ENCODE measurements at places on chromosomes 6 and 20.

GRCh38 chr6:2909718-2910117 lies 6.6 kb upstream of the SERPINB9 start:
- no peak for DNase-seq

- DNase-seq = no peak
These were observed 10.4 kb upstream of the SNPH start for GRCh38 chr20:1255675-1256074.

GRCh38 chr20:3071610-3072529 lies at the start of gene OXT:
Gene OXT (plus strand): TSS chr20:3071620. CDS start chr20:3071656, 36 bp downstream.
- no peak for DNase-seq

DNA sequence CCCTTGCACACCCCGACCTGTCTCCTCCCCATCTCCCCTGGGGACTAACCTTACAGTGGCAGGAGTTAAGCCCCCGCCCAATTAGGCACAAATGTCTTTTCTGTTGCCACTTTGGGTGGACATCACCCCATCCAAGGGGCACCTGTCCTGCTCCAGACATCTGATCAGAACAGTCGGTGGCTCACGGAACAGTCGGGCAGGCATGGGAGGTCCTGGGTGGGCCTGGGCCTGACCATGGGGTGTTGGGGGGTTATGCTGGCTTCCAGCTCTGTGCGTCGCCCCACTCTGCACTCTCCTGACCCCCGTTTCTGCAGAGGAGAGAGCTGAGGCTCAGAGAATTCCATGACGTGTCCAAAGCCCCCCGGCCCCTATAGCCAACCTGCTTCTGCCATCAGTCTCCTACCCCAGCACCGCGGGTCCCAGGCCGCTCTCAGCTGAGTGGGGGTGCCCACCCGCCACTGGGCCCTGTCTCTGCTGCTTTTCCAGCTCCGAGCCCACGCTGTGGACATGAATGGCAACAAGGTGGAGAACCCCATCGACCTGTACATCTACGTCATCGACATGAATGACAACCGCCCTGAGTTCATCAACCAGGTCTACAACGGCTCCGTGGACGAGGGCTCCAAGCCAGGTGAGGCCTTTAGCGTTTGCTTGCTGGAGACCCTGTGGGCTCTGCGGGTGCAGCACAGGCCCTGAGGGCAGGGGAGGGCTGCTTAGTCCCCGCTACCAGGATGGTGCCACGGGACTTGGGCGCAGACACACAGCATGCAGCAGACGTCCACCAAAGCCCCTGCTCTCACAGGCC lies 213.2 kb downstream of the TAF4 start:
- no peak for DNase-seq

DNA sequence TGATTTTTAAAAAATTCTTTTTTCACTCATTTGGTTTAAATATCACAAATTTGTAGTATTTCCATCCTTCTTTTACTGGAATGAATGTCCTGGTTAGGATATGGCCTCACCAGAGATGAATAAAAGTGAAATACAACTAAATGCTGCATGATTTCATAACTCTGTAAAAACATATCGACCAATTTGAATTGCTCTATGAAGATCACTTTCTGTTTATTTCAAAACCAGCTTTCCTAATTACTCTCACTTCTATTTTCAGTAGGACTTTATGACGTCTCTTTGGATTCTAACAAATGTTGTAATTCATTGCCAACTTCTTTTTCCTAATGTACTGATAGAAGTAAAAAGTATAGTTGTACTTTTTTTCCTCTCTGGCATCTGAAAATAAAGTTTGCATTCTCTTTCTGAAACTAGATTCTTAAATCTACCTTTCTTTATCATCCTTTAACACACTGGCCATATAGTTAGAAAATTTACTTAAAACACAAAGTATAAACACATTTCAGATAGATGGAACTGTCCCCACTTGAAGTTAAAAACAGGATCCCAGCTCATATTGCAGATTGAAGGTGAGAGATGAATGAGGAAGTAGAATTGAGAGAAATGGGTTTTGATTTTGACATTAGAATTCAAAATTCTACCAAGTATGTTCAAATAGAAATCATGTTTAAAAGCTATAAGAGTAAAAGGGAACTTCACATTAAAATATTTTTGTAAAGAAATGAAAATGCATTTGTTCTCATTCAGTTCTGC lies 40.3 kb upstream of the IL20RA start:
- no peak for DNase-seq

DNA sequence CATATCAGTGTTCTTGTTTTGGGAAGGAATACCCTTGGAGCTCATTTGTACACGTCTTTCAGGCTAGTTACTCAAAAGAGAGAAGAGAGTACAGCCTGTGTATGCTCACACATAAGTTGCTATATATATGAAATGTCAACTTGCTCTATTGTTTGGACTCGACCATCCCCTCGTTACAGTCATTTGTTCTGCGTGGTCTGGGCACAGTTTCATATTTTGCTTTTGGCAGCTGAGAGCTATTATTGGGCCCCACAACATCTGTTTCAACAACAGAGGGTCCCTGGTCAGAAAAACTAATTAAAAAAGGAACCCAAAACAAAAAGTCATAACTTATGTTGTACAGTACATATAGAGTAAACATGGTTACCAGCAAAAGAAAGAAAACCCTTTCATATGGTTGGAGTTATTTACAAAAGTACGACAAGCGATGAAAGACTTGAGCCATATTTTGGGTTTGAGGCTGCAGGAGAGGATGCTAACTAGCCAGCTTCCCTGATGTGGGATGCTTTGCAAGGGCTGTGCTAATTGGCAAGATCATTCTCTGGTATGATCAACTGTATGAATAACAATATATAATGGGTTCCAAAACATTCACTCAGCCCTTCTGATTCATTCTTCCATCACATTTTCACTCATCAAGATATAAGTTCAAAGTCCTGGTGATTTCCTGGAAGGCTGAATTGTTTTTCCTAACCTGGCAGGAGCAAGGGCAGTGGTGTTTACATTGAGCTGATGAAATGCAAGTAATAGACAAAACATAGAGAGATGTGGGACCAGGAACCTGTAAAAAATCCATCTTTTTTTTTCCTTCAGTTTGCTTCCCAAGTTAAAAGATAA lies 137.9 kb downstream of the RPS12 start:
- no peak for DNase-seq

GRCh38 chr6:70225055-70225454 lies 77.8 kb downstream of the COL9A1 start:
- no peak for DNase-seq

- DNase-seq = no peak
These were observed 9.7 kb upstream of the DYNLRB1 start for GRCh38 chr20:34506480-34506879.

DNA sequence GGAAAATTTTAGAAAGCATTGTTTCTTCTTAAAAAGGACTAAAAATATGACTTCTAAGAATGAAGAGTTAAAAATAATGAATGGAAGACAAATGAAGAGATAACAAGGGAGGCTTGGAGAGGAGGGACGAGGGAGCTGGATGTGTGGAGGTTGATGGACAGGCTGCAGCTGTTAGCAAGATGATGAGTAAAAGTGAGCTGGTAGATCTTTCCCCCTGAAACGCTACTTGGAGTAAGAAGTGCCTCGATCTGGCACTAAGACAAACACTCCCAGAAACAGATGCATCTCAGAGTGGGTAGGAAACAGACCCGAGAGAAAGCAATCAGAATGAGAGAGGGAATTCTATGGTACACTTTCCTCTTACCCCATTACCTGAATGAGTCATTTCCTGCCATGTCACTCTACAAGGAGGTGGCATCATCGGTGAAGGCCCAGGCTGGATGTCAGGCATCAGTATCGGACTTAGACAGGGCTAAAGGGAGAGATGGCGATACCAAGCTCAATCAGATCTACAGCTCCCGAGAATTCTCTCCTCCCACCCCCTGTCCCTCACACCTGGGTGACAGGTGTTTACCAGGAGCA lies 154.1 kb upstream of the BMP2 start:
- DNase-seq = no peak

- DNase-seq = peak; percentile 93
These were observed 66.3 kb upstream of the CD93 start for GRCh38 chr20:23152308-23152892.

DNA sequence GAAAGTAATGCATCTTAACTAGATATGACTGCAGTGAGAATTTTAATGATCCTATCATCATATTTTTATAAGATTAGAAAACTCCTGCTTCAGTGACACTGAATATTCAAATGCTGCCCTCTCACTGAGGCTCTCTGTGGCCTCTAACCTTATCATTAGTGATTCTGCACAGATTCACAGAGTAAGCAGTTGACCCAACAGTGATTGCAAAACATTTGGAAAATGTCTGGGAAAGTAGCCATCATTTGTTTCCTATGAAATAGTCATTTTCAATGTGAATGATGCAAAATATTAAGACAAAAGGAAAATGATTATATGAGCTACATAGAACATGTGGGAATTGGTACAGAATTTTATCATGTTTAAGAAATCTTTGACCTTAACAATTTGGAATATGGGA lies 210.3 kb downstream of the TBX18 start:
- DNase-seq = no peak

GRCh38 chr20:37526238-37526838 lies 1.3 kb downstream of the BLCAP start:
- DNase-seq = no peak

GRCh38 chr6:148251891-148252290 lies 90.7 kb upstream of the SASH1 start:
- no peak for DNase-seq

DNA sequence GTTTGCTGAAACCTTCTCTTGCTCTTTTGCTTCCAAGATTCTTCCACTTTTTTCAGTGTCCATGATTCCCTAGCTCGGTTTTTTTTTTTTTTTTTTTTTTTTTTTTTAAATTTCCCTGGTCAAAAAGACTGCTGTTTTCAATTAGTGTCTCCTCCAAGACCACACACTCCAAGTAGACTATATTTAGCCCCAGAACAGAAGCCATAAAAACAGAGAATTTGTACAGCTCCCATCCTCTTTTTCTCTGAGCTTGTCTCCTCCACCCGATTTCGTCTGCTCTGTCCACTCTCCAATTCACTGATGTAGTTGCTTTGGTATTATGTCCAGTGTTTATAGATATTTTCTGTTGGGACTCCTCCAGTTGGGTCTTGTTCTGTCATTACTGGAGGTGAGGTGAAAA lies 37.6 kb downstream of the RSPH3 start:
- DNase-seq = no peak

- DNase-seq = no peak
These were observed 200.7 kb downstream of the FAXC start for GRCh38 chr6:99148761-99149160.

- no peak for DNase-seq
These were observed 21.4 kb downstream of the NCR2 start for GRCh38 chr6:41356825-41357224.
